H54 (cell line): ENCODE measurements at places on chromosomes 6 and 20.

DNA sequence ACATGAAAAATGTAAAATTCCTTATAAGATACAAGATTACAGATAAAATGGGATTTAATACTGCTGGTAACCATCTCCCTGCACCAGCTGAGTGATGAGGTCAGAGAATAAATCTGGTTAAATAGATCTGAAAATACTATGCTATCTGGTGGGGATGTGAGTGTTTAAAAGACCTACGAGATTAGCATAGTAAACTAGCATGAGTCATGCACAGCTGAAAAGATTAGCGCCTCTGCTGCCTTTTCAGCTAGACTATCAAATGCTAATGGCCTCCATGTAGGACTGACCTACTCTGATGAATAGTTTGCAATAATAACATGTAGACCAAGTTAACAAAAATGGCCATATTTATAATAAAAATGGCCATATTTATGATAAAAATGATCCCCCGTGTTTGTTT lies 553.3 kb downstream of the C6orf118 start:
- DNase-seq = no peak

DNA sequence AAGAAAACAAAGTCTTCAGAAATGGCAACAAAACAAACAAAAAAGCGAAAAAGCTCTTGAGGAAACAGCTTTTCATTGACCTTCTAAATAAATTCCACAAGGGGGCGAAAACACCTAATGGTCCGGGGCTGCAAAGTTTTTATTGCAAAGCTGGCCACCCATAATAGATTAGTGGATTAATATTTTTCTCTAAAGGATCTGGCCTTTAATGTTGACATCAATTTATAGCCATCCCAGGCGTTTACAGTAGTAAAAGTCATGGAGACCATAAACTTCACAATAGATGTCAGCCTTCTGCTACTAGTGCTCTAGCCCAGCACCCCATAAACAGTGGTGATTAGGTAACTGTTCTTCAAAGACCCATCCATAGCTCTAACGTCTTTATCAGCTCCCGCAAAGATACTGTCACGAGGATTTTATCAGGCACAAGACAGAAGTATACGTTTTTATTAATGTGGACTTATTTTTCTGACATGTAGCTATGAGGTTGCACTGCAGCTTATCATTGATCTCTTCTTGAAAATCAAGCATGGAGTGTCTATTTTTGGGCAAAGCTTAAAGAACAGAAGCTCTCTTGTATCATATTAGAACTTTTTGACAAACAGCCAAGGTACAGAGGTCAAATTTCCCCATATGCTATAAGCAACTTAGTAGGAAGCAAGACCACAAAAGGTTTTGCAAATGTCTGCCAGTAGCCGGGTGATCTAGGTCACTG lies 4.7 kb downstream of the CITED2 start:
- DNase-seq = no peak

GRCh38 chr6:710601-711571 lies 17.9 kb upstream of the EXOC2 start:
- DNase-seq = peak; percentile 53

DNA sequence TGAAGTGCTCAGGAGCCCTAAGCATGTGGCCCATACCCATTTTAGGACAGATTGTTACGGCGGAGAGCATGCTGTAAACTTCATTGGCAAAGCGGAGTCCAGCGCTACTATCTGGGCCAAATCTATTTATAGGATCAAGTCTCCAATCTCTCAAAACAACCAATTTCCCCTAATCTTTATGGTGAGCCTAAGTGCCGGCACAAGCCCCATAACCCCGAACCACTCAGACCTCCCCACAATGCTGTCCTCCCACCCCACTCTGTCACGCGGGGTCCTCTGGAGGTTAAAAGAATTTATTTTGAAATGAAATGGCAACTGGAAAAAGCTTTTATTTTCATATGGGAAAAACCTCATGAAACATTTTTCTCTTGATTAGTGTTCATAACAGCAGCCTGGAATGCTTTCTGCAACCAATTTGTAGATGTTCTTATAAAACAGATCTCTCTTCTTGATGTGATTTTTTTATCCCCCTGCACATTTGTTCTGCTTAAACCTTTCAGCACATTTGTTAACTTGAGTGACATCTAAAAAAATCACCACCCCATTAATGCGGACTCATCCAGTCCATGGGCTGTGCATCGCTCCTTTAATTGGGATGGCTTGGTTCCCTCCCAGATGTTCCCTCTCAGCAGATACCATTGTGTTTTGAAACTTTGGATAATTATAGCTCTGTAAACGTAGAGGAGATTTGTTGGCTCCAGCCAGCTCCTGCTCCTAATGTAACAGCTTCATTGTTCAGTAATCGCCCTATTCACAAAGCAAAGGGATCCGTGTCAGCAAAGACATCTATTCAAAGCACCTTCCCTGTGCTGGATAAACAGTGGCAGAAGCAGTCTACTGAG lies 323.6 kb downstream of the CD83 start:
- DNase-seq = no peak

- DNase-seq = no peak
Observed at GRCh38 chr6:91654793-91655192, 1067.9 kb upstream of the MAP3K7 start.

GRCh38 chr20:19976595-19977372 lies 40.4 kb upstream of the NAA20 start:
- peak; percentile 58 for DNase-seq

DNA sequence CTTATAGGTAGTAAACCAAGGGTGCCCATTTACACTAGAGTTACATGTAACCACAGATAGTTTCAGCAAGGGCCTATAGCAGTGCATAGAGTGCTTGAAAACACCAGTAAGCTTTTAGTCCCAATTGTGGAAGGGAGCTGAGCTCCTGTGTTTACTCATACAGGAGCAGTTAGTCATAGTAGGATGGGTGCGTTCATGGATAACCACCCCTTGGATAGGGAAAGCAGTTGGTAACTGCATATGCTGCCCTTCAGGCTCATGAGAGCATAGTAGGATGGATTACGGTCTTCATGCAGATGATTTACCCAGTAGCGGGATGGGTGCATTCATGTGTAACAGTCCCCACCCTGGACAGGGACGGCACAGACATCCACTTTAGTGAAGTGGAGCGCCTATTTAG lies 45.1 kb downstream of the OR2B6 start:
- DNase-seq = peak; percentile 2

DNA sequence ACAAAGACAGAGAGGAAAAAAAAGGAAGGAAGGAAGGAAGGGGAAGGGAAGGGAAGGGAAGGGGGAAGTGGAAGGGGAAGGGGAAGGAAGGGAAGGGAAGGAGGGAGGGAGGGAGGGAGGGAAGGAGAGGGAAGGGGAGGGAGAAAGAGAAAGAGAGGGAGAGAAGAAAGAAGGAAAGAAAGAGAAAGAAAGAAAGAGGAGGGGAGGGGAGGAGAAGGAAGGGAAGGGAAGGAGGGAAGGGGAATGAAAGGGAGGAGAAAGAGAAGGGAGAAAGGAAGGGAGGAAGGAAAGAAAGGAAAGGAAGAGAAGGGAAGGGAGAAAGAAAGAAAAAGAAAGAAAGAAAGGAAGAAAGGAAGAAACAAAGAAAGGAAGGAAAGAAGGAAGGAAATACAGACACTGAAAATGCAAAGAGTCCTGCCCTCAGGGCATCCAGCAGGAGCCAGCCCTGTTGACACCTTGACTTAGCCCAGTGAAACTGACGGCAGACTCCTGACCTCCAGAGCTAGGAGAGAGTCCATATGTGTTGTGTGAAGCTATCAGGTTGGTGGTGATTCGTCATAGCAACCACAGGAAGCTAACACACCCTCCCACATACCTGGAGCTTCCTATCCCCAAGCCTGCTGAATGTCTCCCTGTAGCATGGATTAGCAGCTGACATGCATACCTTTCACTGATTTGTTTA lies 58.7 kb upstream of the SULF2 start:
- DNase-seq = no peak

DNA sequence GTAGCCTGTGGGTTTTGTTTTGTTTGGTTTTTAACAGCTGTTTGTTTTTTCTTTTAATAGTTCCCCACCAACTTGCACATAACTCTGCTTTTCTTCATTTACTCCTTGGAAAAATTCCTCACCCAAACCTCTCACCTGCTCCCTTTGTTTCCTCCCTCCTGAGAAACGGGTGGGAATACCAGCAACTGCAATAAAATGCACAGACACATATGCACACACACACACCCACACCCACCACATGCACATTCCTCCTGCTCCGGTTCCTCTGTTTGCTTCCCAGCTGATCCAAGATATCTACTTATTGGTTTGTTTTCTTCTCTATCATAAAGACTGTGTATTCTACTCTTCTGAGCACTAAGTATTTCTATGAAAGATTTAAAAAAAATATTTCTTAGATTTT lies 161.1 kb upstream of the EPHA7 start:
- no peak for DNase-seq

DNA sequence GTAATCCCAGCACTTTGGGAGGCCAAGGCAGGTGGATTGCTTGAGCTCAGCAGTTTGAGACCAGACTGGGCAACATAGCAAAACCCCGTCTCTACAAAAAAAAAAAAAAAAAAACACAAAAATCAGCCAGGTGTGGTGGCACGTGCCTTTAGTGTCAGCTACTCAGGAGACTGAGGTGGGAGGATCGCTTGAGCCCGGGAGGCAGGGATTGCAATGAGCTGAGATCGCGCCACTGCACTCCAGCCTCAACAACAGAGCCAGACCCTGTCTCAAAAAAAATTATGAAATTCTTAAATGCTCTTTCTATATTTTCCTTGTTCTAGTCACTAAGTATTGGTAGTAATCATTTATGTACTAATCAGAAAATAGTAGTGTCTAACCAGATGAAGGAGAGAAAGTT lies 30.6 kb downstream of the SYTL3 start:
- DNase-seq = no peak

- no peak for DNase-seq
Observed at GRCh38 chr20:1754306-1754705, 96.7 kb upstream of the SIRPG start.

DNA sequence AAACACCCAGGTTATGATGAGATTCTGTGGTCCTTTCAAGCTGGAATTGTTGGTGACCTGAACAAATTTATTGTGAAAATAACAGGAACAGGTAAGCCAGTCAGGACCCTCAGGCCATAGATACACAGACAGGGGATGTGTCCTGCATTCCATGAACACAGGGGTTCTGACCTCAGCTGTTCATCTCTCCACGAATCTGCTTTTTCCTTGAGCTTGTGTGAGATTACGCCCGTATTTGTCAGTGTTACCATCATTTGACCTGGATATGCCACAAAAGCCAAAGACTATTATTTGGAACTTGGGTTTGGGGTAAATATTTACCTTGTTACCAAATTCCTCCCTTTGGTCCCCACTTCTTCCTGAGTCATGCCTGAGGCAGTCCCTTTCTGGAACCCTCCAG lies 288.9 kb downstream of the PREX1 start:
- no peak for DNase-seq

- no peak for DNase-seq
Observed at GRCh38 chr20:20585146-20585545, 127.3 kb downstream of the RALGAPA2 start.

DNA sequence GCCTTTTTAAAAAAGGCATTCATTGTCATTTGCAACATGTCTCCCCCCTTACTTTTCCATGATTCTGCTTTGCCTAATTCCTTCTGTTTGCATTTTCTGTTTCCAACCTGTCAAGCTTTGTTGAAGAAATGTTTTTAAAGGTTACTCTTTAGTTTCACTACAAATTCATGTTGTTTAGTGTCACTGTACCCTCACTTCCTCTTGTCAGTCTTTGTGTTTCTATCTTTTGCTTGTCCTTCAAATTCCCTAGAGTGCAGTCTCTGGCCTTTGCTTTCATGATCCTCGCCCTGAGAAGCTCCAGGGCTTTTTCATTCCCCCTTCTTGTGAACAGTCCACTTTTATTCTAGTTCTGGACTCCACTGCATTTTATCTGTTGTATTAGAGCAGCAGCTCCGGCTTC lies 90.6 kb downstream of the MAP3K4 start:
- DNase-seq = no peak

GRCh38 chr6:14226051-14226660 lies 108.6 kb downstream of the CD83 start:
- no peak for DNase-seq

GRCh38 chr20:56487216-56487615 lies 18.8 kb downstream of the RTF2 start:
- DNase-seq = no peak

DNA sequence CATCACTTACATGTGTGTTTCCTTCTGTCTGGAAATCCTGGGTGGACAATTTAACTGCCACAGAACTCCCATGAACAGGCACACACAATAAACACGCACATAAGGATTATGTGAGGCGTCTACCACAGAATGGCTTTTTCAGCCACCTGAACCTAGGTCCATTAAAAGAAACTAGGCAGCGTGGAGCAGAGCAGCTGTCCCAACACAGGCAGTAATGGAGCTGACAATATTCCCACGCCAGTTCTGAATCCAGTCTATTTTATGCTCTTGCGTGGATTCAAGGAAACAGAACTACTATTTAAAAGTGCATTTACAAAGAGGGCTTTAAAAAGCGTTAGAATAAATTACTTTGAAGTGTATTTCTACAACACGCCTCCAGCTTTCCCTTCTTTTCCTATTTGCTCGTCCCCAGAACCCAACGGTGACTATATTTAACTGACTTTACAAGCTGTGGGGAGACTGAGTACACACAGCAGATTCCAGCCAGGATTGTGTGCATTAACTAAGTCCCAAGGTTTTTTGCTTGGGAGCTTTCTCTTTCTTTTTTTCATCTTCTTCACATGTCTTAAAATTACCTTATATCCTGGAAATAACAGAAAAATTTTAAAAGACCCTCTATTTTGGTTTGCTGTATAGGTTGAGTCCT lies 95.9 kb downstream of the GMDS start:
- DNase-seq = no peak

DNA sequence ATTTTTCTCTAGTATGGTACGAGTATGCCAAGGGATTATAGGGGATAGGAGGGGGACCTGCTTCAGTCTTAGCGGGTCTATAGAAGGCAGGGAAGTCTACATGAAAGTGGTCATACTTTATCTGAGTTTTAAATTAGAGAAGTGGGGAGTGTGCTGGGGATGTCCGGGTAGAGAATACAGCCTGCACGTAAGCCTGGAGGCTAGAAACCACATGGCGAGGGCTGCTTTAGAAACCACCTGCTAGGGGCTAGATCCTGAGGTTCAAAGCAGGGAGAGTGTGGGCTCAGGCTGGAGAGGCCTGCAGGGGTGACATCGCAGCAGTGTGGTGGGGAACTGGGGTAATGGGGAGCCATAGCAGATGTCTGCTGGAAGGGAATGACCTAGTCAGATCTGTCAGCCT lies 85.2 kb downstream of the VEGFA start:
- no peak for DNase-seq

- no peak for DNase-seq
Observed at GRCh38 chr6:144657691-144658090, 372.6 kb downstream of the UTRN start.

GRCh38 chr20:44431502-44432234 lies 44.0 kb upstream of the TTPAL start:
- no peak for DNase-seq

DNA sequence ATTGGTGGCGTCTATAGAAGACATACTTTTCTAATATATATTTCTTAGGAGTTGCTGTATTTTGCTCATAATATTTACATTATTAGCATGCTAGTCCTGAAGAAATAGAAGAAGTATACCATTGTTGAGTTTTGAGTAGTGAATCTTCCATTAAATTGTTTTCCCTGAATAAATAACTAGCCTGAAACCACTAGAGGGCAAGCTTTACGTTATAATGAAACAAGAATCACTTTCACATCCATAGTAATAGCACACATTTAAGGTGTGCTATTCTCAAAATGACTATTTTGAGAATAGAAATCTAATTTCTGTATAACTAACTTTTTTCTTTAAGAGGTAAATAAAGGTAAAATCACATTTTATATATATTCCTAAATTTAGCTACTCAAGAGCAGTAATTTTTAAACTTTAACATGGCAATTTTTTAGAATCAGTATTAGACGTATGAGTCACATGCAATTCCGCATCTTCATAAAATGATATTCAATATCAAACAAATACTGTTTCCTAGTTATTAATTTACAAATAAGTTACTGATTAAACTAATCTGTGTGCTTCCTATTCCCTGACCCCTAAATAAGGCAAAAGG lies 213.2 kb upstream of the MANEA start:
- no peak for DNase-seq
